NCI-H524 treated with DMSO at 0.1 percent for 48 hours (cell line): ENCODE measurements at places on chromosomes 11 and 22.
A peak's percentile ranks its signal among the peaks of the same experiment; 100 is the strongest.

DNA sequence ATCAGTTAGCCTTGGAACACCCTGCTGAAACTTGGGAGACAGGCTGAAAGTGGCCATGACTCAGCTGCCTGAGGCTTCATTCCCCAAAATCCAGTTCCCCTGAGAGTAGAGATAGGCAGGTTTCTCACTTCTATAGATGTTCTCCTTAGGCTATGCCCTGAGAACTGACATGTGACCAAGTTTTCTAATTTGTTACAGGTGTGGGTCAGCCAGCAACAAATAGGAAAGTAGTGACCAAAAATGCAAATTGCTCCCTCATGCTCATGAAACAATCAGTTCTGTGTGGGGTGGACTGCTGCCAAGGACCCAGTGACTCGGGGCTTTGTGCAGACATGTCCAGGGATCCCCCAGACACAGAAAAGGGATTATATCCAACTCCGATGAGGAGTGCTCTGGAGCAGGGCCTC, 7.3 kb upstream of the CCDC15 start:
- DNase-seq: no peak

DNA sequence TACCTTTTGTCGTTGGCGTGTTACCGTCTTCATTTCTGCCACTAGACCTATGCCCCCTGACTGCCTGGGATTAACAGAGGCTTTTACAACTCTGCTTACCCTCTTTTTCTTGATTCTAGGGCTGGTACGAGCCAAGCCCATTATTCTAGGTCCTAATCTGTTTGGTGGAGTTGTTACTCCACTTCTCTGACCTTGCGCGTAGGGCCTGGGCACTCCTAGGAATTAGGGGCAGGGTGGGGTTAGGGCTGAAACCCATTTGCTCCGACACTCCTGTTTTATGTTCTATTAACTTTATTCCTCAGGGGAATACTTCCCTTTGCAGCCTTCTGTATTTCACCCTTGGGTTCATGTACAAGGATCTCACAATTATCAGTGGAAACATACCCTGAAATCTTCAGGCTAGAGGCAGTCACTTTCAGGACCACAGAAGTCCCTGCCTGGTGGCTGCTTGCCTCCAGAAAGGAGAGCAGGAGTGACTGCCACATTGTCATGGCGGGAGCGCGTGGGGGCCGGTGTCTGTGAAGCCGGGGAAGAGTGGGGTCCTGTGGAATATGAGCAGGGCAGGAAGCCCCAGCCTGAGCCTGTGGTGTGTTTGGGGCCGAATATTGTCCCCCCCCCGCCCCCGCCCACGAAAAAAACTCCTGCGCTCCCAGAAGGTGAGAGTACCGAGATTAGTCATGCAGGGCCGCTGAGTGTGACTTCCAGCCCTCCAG, 731 bp upstream of the SLC37A2 start:
- no peak for DNase-seq

- no peak for DNase-seq
Observed at GRCh38 chr22:37105154-37105553, 4.4 kb downstream of the TMPRSS6 start.

GRCh38 chr11:67314218-67314617, 10.9 kb downstream of the SSH3 start:
- DNase-seq: no peak

GRCh38 chr22:19876314-19876940, 21.8 kb upstream of the GNB1L start:
- no peak for DNase-seq

- DNase-seq: no peak
Observed at GRCh38 chr22:28103596-28103995, 184.5 kb upstream of the PITPNB start.

DNA sequence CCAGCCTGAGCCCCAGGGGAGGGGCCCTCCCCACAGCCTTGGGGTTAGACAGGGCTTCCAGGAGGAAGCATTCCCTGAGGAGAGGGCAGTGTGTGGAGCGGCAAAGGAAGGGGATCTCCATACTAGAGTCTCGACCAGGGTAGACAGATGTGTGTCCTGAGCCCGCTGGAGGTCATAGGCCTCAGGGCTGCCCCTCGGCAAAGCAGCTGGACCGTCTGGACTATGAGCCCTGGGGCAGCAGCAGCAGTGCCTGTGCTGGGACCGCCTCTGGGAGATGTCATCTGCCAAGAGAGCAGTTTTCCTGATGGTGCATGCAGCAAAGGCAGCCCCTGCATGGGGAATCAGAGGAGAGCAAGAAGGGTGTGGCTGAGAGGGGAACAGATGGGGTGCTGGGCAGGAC, 20.8 kb upstream of the TCF20 start:
- no peak for DNase-seq

GRCh38 chr11:126312961-126313360, 9.1 kb downstream of the DCPS start:
- no peak for DNase-seq

GRCh38 chr11:108538022-108538424, 39.8 kb upstream of the POGLUT3 start:
- DNase-seq: no peak

DNA sequence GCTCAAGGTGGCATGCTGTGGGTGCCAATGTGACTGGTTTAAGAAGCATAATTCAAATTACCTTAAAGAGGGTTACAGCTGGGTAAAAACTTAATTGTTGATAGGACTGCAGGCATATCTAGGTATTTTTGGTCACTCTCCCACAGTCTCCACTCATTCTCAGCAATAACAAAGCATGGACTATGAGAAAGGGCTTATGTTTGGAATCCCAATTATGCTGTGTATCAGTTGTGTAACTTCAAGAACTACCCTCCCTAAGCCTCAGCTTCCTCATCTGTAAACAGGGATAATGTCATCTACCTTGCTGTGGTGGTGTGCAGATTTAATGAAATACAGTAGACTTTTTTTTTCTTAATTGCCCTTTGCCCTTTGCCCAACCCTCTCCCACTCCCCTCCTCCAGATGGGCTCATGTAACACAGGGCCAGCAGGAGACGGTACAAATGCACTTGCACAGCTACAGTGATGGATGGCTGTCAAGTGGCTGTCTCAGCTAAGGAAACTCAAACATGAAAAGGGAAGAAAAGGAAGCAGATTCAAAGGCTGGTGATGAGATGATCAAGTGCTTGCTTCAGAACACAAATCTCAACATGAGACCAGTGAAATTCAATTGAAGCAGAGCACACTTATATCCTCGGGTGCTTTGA, 37.6 kb downstream of the MAP6 start:
- DNase-seq: no peak

DNA sequence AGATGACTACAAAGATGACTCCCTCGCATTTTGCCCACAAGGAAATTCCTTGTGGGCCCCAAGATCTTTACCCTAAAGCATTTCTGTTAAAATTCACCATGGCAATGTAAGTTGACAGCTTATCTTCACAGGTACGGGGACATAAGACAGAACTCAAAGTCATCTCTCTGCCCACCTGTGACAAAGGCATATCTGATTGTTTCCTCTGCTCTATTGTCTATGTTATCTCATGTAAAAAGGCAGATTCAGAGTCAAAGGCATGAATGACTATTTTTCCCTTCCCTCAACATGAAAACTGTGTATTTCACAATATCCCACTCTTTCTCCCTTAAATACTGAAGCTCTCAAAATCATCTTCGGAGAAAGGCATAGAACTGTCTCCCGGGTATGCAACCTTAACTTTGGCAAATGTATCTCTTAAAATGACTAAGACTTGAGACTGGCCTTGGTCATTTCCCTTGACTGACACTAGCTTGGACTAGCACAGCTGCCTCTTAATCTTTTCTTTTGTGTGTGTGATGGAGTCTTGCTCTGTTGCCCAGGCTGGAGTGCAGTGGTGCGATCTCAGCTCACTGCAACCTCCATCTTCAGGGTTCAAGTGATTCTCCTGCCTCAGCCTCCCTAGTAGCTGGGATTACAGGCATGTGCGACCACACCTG, 103.2 kb downstream of the MICAL3 start:
- DNase-seq: no peak

DNA sequence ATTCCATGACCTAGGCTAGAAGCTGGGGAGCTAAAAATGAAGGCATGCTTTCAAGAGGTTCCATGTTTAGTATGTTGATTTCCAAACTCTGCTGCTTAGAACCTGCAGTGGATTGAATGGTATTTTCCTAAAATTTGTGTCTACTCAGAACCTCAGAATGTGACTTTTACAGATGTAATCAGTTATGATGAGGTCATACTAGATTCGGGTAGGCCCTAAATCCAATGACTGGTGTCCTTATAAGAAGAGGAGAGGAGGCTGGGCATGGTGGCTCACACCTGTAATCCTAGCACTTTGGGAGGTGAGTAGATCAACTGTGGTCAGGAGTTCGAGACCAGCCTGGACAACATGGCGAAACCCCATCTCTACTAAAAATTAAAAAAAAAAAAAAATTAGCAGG, 3.5 kb upstream of the FEZ1 start:
- DNase-seq: no peak

GRCh38 chr11:119607726-119608125, 121.3 kb downstream of the NECTIN1 start:
- no peak for DNase-seq

DNA sequence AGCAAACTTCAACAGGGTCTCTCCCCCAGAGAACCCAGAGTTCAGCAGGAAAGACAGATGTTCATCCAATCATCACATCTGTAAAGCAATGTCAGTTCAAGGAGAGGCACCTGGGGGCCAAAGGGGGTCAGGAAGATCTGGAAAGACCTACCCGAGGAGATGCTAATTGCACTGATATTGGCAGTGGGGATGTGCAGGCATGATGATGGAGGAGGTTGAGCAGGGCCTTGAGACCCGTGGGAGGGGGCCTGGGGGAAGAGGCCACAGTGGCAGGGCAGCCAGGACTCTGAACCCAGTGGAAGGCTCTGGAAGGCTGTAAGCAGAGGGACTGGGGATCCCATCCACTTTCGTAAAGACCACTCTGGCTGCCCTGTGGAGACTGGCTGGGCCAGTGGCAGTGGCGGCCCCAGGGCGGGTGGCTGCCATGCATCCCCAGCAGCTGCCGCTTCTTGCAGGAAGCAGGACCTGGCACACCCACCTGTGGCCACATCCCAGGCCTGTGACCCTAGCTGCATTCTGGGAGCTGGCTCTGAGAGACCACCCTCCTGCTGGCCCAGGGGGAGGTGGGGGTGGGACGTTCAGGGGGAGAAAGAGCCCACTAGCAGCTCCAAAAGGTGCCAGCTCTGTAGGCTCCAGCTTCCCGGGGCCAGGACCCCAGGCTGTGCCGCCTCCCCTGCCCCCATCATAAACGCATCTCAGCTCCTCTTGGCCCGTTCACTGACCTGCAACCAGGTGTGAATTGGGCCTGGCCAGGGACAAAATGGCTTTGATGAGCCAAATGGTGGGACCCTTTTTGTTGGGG, 59.9 kb upstream of the FGF3 start:
- no peak for DNase-seq

DNA sequence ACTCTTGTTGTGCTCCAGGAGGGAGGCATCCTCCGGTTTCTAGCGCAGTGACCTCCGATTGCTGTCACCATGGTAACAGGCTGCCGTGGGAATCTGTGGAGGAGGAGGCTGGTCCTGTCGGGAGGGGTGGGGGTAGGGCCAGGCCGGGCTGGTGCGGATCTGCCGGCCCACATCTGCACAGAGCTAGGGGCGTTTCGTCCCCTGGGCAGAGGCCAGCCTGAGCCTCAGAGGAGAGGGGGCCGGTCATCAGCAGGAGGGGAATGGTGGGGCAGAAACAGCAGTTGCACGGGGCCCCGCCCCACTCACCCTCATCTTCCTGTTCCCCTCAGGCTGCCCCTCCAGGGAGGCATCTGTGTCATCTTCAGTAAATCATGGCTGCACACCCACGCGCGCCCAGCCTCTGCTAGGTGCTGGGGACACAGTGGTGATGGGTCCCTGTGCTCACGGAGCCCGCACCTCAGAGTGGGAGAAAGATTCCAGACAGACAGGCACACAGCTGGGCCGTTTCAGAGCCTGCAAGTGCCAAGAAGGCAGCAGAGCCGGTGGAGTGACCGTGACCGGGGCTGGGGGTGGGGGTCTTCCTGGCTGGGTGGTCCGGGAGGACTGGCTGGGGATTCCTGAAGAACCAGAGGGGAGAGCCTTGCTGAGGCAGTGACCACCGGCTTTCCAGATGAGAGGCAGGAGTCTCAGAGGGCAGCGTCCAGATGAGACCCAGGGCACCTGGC, 120.5 kb downstream of the CACNA1I start:
- peak; percentile 11 for DNase-seq

DNA sequence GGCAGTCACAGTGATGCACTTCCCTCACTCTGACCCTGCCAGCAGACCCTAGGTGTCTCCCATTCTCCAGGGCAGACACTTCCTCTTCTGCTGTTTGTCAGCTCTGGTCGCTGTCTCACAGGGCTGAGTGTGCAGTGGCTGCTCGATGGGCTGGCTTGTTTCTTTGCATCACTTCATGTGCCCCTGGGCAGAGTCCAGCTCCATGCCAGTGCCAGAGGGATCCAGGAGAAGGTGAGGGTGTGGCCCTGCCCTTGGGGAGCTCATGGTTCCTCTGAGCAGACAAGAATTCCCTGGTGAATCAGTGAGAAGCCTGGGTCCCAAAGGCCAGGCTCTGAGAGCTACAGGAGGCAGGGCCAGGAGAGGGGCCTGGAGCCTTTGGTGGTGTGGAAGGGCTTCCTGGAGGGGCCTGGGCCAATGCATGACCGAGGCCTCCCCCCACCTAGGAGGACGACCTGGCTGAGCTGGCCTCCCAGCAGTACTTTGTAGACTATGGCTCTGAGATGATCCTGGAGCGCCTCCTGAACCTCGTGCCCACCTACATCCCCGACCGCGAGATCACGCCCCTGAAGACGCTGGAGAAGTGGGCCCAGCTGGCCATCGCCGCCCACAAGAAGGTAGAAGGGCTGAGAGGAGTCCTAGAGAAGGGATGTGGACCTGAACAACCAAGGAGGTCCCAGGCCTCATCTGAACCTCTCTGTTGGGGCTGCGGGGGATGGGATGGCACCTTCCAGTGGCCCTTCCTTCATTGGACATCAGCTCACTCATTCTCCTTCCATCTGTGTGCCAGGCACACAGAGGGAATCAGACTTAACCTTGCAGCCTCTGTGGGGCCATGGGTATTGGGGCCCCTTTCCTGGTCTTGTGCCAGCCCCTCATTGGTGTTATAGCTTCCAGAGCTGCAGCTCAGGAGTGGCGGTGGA, 66.1 kb downstream of the MYO7A start:
- no peak for DNase-seq

DNA sequence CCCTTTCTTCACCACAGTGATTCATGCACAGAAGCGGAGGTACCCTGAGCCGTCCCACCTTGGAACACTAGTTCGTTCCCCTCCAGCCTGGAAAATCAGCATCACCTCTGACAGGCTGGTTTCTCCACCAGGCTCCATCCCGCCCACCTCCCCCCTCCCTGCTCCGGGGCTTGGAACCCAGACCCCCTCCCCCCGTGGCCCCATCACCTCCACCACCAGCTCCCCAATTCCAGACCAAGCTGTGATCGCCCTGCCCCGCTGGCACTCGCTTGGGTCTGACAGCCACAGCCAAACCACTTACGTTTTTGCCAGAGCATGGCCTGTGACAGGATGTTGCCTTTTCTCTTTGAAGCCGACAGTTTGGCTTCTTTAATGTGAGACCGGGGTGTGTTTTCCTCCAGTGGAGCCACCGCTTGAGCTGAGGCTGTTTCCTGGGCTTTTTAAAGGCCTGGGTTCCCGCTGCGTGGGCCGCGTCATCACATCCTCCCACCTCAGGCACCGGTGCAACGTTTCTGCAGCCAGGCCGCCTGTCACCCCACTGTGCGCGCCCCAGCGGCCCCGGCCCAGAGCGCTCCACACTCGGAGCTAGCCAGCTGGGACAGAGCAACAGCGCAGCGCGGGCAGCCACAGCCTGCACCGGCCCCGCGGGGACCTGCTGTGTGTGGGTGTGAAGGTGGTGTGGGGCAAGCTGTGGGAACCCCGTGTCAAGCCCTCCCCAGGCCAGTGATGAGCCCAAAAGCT, at the start of gene POU2AF1:
Gene POU2AF1, minus strand, starts transcription at position 415 of the 741 bp plus-strand sequence. Its CDS starts 98 bp downstream, at position 317.
- no peak for DNase-seq
